ENCODE measurements at places on chromosomes 1 and 21. TPM values are rescaled to one million over a fixed set of nuclear protein-coding genes. Genes with fewer than 3 reads are reported as not detected.
A peak's percentile ranks its signal among the peaks of the same experiment; 100 is the strongest.

The ITGB2 gene
- 15.2 TPM for total RNA-seq

The LENEP gene
- total RNA-seq: 0.88 TPM

GRCh38 chr1:93114391-93114790 is 35.3 kb downstream of the MTF2 start:
- peak overlapping the region; percentile 4 for H3K27ac ChIP-seq
- no peak overlapping the region for H3K4me3 ChIP-seq
- H3K4me1 ChIP-seq: peaks cover 13% of the 10 kb centered on the region
- peaks cover 21% of the 10 kb centered on the region for H3K36me3 ChIP-seq
- peak; percentile 56 for DNase-seq

The RHBG gene
- not detected for total RNA-seq

DNA sequence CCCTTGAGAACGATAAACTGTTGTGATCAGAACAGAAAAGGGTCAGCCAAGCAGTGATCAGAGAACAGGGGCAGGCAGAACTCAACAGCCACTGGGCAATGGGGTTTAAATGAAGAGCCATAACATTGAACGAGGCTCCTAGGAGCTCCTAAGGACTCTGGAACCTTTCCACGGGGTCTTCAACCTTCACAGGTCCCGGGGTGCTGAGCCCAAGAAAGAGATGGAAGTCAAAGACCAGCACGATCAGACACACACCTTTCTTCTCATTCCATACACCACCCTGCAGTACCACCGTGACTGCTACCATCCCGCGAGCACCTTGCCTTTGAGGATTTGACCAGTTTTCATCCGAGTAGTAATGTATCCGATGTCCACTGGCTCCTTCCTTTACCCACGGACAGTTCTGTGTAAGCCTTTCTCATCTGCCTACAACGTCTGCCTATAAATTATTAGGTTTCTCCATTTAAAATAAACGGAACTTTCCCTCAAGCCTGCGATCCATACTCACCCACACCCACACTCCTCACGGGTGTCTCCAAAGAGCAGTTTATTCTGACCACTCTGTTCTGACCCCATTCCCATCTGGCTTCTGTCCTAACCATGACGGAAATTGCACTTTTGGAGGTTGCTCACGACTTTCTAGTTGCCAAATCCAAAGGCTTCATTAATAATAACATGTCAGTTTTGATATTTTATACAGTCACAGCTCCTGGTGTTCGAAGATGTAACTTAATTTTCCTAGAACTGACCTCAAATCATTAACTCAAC is 16.8 kb upstream of the HHAT start:
- H3K27ac ChIP-seq: no peak overlapping the region
- peak overlapping the region; percentile 67 for H3K4me3 ChIP-seq
- no peak for DNase-seq
- peaks cover 10% of the 10 kb centered on the region for H3K4me1 ChIP-seq
- H3K27me3 ChIP-seq: peaks cover 11% of the 10 kb centered on the region
- H3K36me3 ChIP-seq: no peaks in the 10 kb centered on the region

The OR2T29 gene
- not detected for total RNA-seq

The SAMD11 gene
- total RNA-seq: 7.7 TPM

GRCh38 chr21:17454315-17455027 is 58.4 kb upstream of the CXADR start:
- H3K4me1 ChIP-seq: peaks cover 11% of the 10 kb centered on the region
- peak; percentile 82 for DNase-seq
- no peaks in the 10 kb centered on the region for H3K36me3 ChIP-seq
- no peak overlapping the region for H3K4me3 ChIP-seq
- H3K27ac ChIP-seq: no peak overlapping the region

DNA sequence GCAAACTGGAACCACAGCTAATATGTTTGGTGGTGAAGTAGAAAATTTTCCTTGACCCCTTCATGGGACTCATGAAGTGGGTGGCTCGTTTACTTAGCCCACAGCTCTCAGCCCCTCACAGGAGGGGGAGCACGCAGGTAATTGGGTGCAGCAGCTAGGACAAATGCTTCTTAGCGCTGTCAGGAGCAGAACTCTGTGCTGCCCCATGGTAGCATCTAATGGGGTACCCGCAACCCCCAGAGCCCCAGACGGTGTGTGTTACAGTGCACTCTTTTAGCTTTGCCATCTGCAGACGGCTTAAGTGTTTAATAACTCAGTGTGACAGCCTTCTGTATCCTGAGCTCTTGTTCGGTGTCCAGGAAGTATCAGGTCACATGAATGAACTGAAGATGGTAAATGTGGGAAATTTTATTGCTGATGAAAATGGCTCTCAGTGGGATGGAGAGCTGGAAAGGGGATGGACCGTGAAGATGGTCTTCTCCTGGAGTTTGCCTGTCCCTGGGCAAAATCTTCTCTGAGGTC is 189.6 kb upstream of the ZRANB2 start:
- H3K27me3 ChIP-seq: no peaks in the 10 kb centered on the region
- DNase-seq: no peak
- H3K27ac ChIP-seq: no peak overlapping the region
- no peak overlapping the region for H3K4me3 ChIP-seq
- no peaks in the 10 kb centered on the region for H3K4me1 ChIP-seq
